D721Med (cell line): ENCODE measurements at places on chromosomes 3 and 15.

DNA sequence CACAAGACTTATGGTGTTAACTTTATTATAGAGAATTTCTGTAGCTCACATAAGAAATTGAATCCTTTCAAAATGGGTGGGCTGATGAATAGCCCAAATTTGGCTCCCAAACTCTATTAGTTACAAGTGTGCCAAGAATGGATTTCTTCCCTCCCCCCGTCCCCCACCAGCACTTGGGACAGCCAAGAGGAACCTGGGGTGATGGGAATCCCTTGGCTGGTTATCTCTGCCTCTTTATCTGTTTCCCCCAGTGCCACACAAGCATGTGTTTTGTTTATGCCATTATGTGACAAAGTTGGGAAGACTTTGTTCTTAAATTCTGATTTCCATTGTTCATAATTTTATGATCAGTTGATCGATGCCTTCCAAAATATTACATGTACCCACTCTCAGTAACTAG, 28.3 kb downstream of the CMSS1 start:
- DNase-seq = no peak

GRCh38 chr15:67146234-67146633, 80.8 kb downstream of the SMAD3 start:
- DNase-seq = no peak

DNA sequence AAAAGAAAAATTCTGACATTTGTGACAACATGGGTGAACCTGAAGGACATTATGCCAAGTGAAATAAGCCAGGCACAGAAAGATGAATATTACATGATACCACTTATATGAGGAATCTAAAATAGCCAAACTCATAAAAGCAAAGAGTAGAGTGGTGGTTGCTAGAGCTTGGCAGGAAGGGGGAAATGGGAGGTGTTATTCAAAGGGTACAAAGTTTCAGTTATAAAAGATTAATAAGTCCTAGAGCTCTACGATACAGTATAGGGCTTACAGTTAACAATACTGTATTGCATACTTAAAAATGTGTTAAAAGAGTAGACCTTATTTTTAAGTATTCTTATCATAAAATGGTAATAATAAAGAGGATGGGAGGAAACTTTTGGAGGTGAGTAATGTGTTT, 111.6 kb upstream of the NR2E3 start:
- no peak for DNase-seq

DNA sequence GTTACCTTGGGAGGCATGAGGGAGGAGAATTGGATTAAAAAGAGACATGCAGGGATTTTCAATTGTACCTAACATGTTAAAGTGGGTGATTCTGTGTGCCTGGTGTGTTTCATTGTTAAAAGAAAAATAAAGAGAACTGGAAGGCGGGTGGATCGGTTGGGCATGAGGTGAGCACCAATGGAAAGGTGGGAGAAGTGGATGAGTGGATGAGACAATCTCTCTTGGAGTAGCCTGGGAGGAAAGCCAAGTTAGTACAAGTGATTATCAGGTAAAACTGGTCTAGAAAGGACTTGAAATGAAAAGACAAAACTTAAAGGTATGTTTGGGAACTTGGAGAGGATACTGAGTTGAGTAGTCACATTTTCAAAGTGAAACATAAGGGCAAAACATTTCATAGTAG, 12.1 kb downstream of the VEPH1 start:
- DNase-seq = no peak
